ENCODE measurements at places on chromosomes 2 and 18. TPM values are rescaled to one million over a fixed set of nuclear protein-coding genes. Genes with fewer than 3 reads are reported as not detected.

GAD1 gene
- 0.31 TPM for total RNA-seq

CYRIA gene
- total RNA-seq: 4.5 TPM

CHRND gene
- total RNA-seq: not detected

WNT6 gene
- total RNA-seq: 118 TPM

INHBB gene
- total RNA-seq: not detected

GDF7 gene
- total RNA-seq: 3.2 TPM

ZC3H15 gene
- 56.4 TPM for total RNA-seq

CIB4 gene
- not detected for total RNA-seq

KCNE4 gene
- 9.2 TPM for total RNA-seq

CAPN13 gene
- total RNA-seq: 0.14 TPM

SGPP2 gene
- total RNA-seq: 0.23 TPM

AQP4 gene
- 0.51 TPM for total RNA-seq

GPBAR1 gene
- 0.55 TPM for total RNA-seq

INPP5D gene
- total RNA-seq: 9.4 TPM
